ENCODE measurements at places on chromosomes 7 and 10.

GRCh38 chr7:88628363-88629085 lies 131.0 kb upstream of the ZNF804B start:
- DNase-seq: no peak

DNA sequence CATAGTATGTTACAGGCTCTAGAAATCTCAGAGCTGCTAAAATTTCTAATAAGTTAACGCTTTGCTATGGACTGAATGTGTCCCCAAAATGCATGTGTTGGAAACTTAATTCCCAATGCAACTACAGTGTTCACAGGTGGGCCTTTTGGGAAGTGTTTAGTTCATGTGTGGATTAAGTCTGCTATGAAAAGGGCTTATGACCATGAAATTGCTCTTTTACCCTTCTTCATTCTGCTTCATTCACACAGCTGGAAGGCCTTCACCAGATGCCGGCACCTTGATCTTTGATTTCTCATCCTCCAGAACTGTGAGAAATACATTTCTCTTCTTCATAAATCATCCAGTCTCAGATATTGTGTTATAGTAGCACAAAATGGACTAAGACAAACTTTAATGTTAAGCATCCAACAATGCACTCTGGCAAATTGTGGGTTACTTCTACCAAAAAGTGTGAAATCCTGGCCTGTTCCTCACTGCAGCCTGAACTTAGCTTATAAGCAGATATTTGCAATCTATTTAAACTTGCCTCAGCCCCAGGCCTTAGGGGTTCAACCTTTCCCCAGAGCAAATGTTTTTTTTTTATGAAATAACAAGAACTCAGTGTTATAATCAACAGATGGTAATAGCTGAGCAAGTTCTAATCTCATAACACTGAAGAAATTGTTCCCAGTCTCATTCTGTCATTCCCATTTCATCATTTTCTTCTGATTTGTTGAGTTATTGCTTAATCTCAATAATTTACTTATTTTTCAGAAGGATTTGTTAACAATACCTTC lies 523.6 kb downstream of the KIF20B start:
- no peak for DNase-seq

DNA sequence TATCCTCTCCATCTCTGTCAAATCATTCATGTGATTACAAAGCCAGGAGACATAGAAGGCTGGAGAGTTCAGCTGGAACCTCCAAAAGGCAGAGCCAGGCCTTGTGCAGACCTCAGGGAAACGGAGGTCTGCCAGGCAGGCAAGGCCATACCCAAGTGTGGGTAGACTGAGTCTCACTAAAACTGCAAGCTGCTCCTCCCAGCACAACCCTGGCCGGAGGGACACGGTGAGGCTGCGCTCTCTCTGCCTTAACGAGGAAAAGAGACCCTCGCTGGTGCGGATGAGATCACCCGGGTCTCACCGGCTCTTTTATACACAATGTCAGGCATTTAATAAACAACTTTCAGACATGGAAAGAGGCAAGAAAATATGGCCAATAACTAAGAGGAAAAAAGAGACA lies 66.1 kb upstream of the INPP5A start:
- DNase-seq: no peak

- no peak for DNase-seq
Observed at GRCh38 chr7:33193308-33193864, 64.0 kb downstream of the BBS9 start.

- DNase-seq: peak; percentile 14
Observed at GRCh38 chr10:70115948-70116682, 16.5 kb downstream of the AIFM2 start.

- no peak for DNase-seq
Observed at GRCh38 chr7:40780460-40780859, 645.7 kb downstream of the SUGCT start.

- no peak for DNase-seq
Observed at GRCh38 chr7:132980402-132980801, 101.5 kb downstream of the CHCHD3 start.

GRCh38 chr7:150979713-150980390 lies 1.7 kb upstream of the KCNH2 start:
- DNase-seq: no peak

- peak; percentile 22 for DNase-seq
Observed at GRCh38 chr10:32210306-32211045, 136.5 kb downstream of the EPC1 start.

- no peak for DNase-seq
Observed at GRCh38 chr7:93921186-93921585, 349 bp upstream of the GNG11 start.

DNA sequence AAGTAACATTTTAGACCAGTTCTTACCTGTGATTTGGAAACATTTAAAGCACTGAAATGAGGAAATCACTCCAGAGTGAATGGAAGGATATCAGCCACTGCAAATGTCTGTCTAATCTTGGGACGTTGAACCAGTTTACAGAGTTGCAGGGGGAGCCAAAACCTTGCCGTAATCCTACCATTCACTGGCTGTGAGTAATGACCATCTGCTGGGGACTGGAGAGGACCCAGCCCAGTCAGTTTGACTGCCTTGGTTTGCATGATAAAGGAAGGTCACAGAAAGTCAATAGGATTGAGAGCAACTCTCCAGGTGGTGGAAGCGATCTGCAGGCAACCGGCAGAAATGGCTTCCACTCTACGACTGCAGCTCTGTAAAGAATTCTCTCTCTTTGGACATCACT lies 167.2 kb downstream of the AKR1D1 start:
- no peak for DNase-seq

GRCh38 chr10:91756286-91756685 lies 41.9 kb upstream of the TNKS2 start:
- DNase-seq: no peak
